ENCODE measurements at places on chromosomes 2 and 18.

DNA sequence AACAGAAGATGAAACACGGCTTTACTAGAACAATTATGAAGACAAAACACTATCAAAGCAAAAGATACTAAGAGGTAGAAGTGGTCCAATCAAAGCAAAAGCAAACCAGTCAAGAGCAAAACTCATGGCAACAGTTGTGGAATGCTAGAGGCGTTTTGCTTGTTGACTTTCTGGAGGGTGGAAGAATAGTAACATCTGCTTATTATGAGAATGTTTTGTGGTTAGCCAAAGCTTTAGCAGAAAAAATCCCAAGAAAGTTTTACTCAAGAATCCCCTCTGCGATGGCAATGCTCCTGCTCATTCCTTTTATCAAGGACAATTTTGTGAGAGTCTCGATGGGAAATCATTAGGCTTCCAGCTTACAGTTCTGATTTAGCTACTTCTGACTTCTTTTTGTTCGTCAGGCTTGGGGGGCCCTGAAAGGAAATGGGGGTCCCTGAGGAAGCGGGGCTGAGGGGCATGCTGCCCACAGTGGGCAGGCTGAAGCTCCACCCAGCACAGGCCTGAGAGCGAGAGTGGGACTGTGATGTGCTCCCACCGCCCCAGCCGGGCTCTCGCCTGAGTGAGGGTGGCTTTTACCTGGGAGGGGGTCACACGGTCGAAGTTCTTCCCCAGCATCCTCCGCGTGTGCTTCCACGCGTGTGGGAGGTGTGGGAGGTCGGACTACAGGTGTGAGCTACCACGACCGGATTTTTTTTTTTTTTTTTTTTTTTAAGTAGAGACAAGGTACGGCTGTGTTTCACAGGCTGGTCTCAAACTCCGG lies 49.0 kb upstream of the MC4R start:
- DNase-seq = no peak

GRCh38 chr2:49404108-49404507 lies 249.8 kb upstream of the FSHR start:
- DNase-seq = no peak

GRCh38 chr2:219675221-219675620 lies 47.8 kb downstream of the SLC4A3 start:
- DNase-seq = no peak

- no peak for DNase-seq
These were observed 32.9 kb downstream of the SOX11 start for GRCh38 chr2:5725072-5725471.

GRCh38 chr18:40925071-40925541 lies 1029.9 kb upstream of the PIK3C3 start:
- no peak for DNase-seq

- DNase-seq = peak; percentile 27
These were observed 374.5 kb downstream of the NCKAP5 start for GRCh38 chr2:133193544-133194361.

- peak; percentile 39 for DNase-seq
These were observed 28.5 kb upstream of the HS6ST1 start for GRCh38 chr2:128347171-128347558.

DNA sequence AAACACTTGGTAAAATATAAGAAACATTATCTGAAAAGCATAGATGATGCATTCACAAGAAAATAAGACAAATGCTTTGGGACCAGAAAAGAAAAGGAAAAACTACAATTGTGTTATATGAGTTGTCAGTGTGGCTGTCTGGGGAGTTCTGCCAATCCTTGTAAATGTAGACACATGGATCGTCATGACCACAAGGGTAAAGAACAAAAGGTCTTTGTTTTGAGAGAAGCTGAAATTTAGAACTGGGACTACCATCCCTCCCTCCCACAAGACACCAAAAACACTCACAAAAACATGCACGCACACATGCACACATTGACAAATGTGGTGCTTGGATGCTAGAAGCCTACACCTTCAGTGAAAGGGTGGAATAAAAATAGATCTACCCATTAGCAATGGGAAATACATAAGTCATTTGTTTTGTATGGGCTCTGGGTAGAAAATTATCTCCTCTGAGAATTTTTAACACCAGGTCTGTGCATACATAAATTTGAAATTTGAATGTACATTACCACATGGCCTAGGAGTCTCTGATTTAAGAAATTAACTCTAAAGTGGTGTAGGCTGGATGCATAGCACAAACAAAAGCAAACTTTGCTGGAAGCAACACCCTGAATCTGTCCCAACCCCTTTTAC lies 266.2 kb upstream of the SLC39A10 start:
- DNase-seq = no peak

GRCh38 chr2:37836270-37836669 lies 88.8 kb upstream of the RMDN2 start:
- DNase-seq = no peak

GRCh38 chr2:106178716-106179115 lies 15.4 kb downstream of the UXS1 start:
- no peak for DNase-seq

GRCh38 chr18:36420826-36421225 lies 123.3 kb downstream of the FHOD3 start:
- DNase-seq = no peak

GRCh38 chr2:40016151-40016885 lies 237.3 kb upstream of the THUMPD2 start:
- peak; percentile 80 for DNase-seq

DNA sequence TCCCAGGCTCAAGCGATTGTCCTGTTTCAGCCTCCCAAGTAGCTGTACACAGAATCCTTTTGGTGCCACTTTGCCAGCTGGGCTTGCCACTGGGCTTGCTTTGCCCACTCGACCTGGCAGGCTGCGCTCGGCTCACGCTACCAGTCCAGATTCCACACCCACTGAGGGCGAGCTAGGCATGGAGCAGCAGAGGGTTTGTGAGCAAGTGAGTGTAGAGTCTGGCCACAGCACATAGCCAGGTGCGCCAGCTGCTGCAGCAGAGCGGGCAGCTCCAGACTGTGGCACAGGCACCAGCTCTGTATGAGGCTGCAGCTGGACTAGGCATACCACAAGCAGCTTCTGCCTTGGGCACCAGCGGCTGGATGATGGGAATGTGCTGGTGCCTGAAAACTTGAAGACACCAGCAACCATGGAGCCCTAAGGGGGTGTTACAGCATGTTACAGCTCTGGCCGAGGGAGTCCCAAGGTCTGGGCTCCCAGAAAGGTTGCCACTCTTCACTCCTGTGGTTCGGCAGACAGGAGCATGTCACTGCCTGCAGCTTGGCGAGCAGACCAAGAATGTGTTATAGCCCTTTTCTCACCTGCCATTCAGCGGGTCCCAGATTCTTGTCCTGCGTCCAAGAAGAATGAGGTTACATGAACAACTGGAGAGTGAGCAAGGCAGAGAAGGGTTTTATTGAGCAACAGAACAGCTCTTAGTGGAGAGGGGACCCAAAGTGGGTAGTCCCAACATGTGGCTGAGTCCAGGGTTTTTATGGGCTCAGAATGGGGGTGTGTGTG lies 12.9 kb downstream of the SMARCAL1 start:
- DNase-seq = no peak

GRCh38 chr2:57965961-57966360 lies 80.6 kb upstream of the VRK2 start:
- DNase-seq = no peak

GRCh38 chr2:112827604-112828185 lies 8.9 kb downstream of the IL1B start:
- DNase-seq = no peak

DNA sequence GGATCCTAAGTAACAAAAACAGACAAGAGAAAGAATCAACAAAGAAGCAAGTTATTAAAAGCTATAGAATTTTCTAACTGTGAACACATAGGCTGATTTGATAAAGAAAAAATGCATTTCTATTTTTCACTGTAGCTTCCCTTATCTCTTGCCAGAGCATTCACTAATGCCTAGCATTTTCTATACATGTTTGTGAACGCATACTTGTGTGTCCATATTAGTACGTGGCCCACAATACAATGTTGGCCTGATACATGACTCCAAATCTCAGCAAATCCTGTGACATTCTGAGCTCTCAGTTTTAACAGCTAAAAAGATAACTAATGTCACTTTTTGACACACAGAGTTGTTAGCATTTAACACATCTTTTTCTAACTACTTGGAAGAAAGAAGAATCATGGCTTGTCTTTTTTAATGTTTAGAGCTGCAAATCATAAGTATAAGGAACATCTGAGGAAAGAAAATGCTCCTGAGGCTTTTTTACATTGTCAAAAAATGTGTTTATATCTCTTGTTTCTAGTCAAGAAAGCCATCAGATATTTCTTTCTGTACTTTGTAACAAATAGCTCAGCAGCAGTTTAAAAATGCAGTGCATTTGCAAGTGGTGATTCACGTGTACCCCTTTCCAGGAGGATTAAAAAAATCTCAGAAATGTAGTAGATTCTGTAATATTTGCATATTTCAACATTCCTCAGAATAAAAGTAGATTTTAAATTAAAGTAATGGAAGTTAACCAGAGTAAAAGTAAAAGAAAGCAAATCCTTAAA lies 1646.8 kb upstream of the TMEFF2 start:
- DNase-seq = no peak

DNA sequence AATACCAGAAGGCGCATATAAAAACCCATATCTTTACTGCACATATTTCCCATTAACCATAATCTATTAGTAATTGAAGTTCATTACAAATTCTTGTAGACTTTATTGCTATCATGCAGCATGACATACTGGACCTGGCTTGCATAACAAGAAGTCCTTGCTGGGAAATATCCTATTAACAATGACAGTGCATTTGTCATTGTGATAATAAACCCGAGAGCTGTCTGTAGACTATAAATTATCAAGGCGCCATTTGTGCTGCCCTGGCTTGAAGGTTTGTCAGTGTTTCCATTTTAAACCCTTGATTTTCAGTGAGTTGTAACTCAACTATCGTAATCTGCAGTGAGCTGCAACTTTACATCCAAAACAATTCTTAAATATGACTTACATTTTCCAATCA lies 59.0 kb downstream of the HNMT start:
- no peak for DNase-seq

DNA sequence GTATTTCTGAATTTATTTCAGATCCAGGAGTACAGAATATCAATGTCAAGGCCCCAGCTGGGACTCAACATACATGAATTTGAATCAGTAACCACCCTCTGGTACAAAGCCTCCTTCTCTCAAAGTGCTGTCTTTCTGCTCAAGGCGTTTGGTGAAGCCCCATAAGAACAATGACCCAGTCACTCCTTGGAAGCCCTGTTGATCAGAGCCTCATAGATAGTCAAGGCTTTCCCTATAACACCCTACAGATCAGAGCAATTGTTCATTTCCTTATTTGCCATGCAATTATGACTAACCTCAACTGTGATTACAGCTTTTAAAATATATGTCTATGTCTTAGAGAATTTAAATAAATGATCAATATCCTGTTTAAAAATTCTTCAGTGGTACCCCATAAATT lies 159.1 kb upstream of the CREB1 start:
- no peak for DNase-seq

- peak; percentile 58 for DNase-seq
These were observed 84.3 kb downstream of the EFEMP1 start for GRCh38 chr2:55839182-55839819.

- DNase-seq = no peak
These were observed 12.5 kb downstream of the ZNF407 start for GRCh38 chr18:74610051-74610615.

DNA sequence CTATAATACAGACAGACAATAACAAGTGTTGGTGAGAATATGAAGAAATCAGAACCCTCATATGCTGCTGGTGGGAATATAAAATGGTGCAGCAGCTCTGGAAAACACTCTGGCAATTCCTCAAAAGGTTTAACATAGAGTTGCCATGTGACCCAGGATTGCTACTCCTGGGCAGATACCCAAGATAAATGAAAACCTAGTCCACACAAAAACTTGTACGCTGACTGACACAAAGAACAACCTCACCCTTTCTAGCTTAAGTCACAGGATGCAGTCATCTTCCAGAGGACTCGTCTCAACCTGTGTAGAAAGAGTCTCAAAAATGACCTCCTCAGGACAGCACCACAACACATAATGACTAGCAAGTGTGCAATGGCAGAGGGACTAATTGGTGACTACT lies 71.6 kb upstream of the ACAA2 start:
- no peak for DNase-seq

- DNase-seq = no peak
These were observed 40.2 kb upstream of the EML4 start for GRCh38 chr2:42128721-42129486.

- DNase-seq = no peak
These were observed 254.4 kb downstream of the NBAS start for GRCh38 chr2:15306706-15307105.

- DNase-seq = no peak
These were observed 182.1 kb downstream of the AFF3 start for GRCh38 chr2:99960291-99960690.

GRCh38 chr2:234672498-234673150 lies 175.7 kb upstream of the ARL4C start:
- no peak for DNase-seq

DNA sequence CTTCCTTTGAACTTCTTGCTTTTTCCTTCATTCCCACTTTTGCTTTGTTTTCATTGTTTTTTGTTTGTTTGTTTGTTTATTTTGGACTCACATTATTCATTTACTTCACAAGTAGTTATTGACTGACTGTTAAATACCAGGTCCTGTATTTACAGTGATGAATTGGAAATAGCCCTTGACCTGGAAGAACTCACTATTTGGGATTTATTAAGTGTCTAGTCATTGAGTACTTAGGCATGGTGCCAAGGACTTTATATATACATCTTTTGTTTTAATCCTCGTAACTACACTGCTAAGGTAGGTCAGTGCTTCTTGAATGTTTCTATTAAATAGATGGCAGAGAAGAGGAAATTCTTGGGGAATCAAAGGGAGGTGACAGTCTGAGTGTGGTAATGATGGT lies 11.1 kb downstream of the SPOPL start:
- no peak for DNase-seq

DNA sequence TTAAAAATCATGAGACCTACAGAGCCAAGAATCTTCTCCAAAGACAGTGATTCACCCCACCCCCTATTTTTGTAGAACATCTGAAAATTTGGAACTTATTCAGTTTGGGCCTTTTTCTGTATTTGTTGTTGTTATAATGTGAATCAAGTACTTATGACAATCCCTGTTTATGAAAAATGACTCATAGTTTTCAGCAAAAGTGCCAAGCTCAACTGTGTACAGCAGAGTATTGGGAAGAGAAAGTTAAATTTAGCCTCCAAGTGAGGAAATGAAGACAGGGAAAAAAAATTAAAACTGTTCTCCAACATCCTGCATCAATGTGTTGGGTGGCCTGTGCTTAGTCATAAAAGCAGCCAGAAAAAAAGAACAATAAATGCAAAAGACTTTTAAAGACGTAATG lies 46.2 kb downstream of the LRATD1 start:
- no peak for DNase-seq

GRCh38 chr2:112187805-112188596 lies 49.8 kb downstream of the FBLN7 start:
- no peak for DNase-seq

Data from osteoblast (primary cell).